ENCODE measurements at places on chromosomes 6 and 20. TPM values are rescaled to one million over a fixed set of nuclear protein-coding genes. Genes with fewer than 3 reads are reported as not detected.

DNA sequence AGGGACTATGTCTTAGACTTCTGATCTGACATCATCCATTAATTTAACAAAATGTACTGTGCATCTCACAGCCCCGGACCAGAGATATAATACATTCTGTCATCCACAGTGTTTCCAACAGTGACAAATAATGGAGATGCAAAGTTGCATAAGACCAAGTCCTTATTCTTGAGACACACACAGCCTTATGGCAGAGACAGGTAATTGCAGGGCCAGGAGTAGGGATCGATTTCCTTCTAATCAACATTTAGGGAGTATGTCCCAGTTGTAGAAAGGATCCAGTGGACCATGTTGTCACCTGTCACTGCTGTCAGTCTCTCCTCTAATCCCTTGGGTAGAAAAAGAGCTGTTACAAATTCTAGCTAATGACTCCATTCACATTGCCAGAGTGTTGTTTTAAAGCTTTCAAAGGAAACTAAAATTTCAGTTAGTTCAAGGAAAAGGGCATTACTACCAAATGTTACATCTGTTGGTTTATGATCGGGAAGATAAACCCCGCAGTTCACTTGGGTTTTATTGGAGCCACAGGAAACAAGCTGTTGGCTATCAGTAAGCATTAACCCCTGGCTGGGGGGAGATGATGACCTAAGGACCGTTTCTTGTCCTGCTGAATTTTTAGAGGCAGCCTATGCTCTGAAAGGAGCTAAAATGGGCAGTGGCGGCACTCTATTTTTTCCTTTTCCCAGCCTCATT lies 111.4 kb upstream of the ATXN1 start:
- DNase-seq = no peak

DNA sequence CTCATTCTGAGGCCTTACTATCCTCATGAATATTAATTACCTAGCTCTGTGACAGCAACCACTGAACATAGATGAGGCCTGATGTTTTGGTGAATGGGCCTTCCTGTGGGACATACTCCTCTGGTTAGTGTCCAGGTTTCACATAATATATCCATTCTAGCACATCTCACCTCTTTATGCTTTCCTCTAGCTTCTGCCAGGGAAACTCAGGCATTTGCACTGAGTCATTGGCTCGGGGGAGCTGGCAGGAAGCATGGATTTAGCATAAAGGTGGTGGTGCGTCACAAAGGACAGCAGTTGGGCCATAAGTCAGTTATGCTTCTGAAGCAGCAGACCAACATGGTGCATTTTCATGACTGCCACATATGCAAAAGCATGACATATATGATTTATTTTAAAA lies 37.5 kb upstream of the TMEM170B start:
- DNase-seq = peak; percentile 65

Gene SPTLC3
- 1.4 TPM for total RNA-seq

- no peak for DNase-seq
Measured at GRCh38 chr20:44454306-44454963, 21.2 kb upstream of the TTPAL start.

GRCh38 chr6:148573922-148574321 lies 172.9 kb upstream of the UST start:
- DNase-seq = no peak

- DNase-seq = no peak
Measured at GRCh38 chr6:16623731-16624130, 137.5 kb downstream of the ATXN1 start.

- DNase-seq = no peak
Measured at GRCh38 chr6:107601406-107601805, 111.5 kb downstream of the SOBP start.

GRCh38 chr6:39075807-39076622 lies 27.4 kb downstream of the GLP1R start:
- no peak for DNase-seq

Gene UNC5CL
- not detected for total RNA-seq

GRCh38 chr6:42530751-42531150 lies 33.1 kb upstream of the UBR2 start:
- DNase-seq = no peak

Gene FAM83C
- total RNA-seq = not detected

Gene WFDC5
- total RNA-seq = not detected

GRCh38 chr6:162907876-162908481 lies 180.2 kb downstream of the PACRG start:
- DNase-seq = peak; percentile 45

Gene PTCRA
- total RNA-seq = not detected

Gene PRL
- total RNA-seq = not detected
